ENCODE measurements at places on chromosomes 5 and 9.

DNA sequence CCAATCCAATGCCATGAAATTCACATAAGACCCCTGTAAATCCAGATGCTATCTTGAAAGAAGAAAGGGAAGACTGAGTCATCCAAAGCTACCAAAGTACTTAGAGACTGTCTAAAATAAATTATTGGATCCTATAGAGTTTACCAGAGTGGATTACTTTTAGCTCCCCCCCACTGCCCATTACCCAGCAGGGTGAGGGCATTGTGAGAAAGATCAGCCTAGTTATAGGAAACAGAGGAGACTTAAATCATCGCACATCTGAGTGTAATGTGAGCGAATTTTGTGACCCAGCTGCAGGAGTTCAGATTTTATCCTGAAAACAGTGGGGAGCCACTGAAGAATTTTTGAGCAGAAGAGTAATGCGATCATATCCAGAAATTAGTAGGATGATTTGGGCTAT lies 1.6 kb upstream of the ENHO start:
- DNase-seq: peak; percentile 40

DNA sequence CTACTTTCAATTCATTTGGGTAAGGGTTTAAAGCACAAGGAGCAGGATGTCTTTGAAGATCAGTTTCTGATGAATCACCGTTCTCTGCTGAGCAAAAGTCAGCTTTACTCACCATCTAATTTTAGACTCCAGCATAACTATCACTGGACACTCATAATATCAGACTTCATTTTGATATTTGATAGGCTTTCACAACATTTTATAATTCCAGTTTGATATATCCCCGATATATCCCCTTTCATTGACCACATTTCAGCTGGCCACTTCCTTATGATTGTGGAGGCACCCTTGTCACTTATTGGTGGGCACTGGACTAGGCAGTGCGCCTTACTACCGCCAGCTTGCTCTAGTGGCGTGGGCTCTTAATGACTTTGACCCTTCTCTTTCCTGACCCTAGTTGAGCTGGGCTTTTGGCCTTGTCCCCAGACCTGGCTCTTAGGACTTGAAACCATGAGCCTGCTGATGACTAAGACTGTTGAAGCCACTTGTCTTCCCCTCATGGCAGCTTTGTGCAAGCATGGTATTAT lies 46.8 kb downstream of the CYSTM1 start:
- DNase-seq: peak; percentile 89

GRCh38 chr5:54766748-54767147 lies 218.6 kb downstream of the ESM1 start:
- DNase-seq: no peak

GRCh38 chr5:133421394-133421793 lies 190.9 kb downstream of the FSTL4 start:
- DNase-seq: peak; percentile 60

DNA sequence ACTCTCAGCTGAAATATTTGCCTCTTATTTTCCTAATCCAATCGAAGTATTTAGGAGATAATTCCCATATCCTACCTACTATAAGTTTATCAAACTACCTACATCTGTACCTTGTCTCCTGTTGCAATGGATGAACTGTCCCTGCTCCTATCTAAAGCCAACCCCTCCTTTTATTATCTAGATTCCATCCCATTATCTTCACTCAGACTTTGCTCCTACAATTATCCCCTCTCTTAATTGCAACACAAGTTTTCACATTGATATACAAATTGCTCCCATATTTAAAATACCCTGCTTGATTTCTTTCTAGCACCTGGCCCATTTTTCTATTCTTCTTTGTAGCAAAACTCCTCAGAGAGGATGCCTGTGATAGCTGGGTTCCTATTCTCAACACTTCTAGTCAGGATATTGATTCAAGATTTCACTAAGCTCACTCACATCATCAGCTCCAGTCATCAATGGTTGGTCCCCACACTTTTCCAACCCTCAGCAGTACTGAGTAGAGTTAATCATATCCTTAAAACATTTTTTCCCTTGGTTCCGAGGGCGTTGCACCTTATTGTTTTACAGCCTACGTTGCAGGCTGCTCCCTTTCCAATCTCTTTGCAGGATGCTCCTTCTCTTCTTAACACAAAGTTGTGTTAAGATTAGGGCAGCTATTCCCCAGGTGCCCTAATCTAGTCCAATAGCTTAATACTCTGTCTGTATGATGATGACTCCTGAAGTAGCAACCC lies 177.8 kb upstream of the PTGER4 start:
- no peak for DNase-seq

- peak; percentile 60 for DNase-seq
These were observed 14.5 kb downstream of the HACD4 start for GRCh38 chr9:21016701-21017491.

GRCh38 chr5:17436761-17437221 lies 61.2 kb upstream of the TAF11L2 start:
- peak; percentile 53 for DNase-seq

DNA sequence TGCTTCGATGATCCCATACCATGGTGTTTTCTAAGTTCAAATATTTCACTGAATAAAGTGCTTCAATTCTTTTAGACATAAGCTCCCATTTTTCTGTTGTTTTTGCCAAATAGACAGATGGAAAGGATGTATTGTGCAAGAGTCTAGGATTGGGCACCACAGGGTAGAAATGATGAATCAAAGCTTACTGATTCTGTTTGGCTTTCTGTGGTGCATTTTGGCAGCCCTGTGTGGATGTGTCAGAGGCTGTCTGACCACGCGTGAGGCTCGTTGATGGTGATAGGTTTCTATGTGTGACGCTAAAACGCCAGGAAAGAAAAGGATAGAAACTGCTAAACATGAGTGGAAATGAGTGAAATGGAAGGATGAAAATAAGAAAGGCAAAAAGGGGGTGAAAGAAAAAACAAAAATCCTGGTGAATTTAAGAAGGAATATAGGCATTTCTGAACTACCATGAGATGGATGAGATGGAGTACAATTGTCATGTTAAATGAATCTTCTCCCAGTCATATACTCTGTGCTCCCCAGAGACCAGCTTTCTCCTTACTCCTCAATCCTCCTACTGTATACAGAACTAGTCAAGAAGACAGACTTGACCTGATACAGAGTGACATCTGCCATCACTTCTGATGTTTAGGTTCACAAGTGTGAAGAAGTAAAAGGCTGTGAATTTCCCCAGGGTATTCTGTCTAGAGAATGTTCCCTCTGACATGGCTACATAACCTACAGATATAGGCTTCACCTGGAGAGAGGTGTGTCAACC lies 54.4 kb downstream of the ANKH start:
- DNase-seq: peak; percentile 94

- DNase-seq: peak; percentile 7
These were observed 17.9 kb downstream of the FCN1 start for GRCh38 chr9:134899818-134900217.

- DNase-seq: no peak
These were observed 8.0 kb downstream of the WHRN start for GRCh38 chr9:114497236-114497635.

- no peak for DNase-seq
These were observed 46.9 kb downstream of the FNIP1 start for GRCh38 chr5:131749723-131750470.

- DNase-seq: no peak
These were observed 4.9 kb downstream of the NACC2 start for GRCh38 chr9:136090056-136090735.

DNA sequence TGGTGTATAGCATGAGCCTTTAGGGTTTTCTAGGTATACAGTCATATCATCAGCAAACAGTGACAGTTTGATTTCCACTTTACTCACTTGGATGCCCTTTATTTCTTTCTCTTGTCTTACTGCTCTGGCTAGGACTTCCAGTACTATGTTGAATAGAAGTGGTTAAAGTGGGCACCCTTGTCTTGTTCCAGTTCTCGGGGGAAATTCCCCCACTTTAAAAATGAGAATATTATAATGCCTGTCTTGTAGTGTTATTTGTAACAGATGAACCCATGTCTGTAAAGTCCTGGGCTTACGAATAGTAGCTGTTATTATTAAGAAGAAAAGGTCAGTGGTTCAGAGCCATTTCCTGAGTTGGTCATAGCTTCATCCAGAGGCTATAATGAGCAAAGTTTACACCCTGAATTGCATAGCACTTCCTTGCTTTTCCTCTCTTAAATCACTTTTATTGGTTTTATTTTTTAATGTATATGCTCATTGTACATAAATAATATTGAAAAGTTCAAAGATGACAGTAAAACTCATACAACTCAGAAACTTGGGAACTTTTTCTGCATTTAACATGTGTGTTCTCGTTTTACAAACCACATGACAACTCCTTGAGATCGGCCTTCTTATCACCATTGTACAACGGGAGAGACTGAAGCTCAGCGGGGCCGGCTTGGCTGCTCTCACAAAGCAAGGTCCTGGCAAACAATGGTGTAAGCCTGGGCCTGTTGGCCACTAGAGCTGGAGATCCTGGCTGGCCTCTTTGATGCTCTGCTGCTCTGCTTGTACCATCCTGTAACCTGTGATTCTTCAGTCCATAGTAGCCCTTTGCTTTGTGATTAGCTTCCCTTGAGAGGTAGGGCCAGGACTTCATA lies 85.2 kb downstream of the CYFIP2 start:
- DNase-seq: peak; percentile 57

GRCh38 chr9:101449071-101449721 lies 13.6 kb upstream of the ALDOB start:
- DNase-seq: peak; percentile 79

GRCh38 chr9:69252436-69252835 lies 72.6 kb upstream of the ENTREP1 start:
- no peak for DNase-seq

DNA sequence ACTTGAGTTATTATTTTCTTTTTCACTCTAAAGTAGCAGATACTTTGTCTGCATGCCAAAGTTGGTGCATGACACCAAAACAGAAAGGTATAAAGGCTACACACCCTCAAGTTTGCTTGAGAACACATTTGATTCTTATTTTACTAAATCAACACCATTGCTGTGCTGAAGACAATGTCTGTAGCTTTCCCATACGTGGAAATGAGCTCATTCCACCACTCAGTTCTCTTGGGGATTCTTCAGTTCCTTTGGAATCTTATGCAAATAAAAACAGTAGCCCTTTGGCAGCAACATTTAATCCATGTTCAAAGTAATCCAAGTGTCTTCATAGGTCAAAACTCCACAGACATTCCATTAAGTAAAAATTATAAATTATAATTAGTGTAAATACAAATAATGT lies 264.9 kb downstream of the TLE1 start:
- DNase-seq: peak; percentile 32

GRCh38 chr5:34897646-34898045 lies 17.7 kb downstream of the RAD1 start:
- DNase-seq: no peak

DNA sequence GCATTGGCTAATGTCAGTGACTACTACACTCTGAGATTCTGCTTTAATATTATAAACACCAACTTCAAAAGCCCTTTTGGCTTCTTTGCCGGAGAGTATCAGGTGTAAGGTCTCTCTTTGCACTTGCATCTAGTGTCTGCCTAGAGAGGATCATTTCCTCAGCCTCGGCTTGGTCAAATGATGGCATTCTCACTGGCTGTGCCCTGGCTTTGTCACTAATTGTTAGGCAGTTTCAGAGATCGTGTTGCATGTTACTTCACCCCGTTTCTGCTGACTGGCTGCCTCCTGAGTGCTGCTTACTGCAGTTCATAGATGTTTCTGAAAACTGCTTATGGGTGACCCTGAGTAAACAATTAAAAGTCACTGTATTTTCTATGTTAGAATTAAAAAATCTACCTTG lies 48.8 kb downstream of the SLC1A3 start:
- DNase-seq: peak; percentile 51

- peak; percentile 86 for DNase-seq
These were observed 282.8 kb upstream of the TNC start for GRCh38 chr9:115400796-115401195.

DNA sequence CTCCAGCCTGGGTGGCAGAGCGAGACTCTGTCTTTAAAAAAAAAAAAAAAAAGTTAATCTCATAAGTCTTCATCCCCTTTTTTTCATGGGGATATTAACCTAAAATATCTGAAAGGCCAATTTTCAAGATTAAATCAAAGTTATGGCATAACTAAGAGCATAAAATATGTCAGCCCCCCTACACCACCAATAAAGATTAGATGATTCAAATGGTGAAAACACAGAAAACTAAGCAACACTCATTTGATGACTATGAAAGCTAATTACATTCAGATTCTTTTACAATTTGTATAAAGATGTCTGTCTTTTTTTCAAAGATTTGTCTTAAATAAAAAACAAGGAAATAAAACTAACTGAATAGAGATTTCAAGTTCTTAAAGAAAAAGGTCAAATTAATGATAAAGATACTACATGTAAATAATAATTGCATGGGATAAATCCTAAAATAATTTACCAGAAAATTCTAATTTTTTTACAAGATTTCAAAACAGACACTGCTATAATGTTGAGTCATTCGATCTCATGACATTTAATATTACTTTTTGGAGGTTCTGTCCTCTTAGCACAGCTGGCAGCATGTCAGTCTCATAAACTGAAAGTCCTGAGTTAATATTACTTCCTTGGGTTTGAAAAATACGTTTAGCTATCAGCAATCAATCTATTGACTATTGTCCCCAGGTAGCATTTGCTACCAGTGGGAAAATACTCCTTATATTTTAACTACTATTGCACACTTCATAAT lies 112.9 kb downstream of the KIAA0825 start:
- DNase-seq: peak; percentile 13
